ENCODE measurements at places on chromosomes 7 and 10. TPM values are rescaled to one million over a fixed set of nuclear protein-coding genes. Genes with fewer than 3 reads are reported as not detected.

The PHKG1 gene
- total RNA-seq, result not detected

The ABCC2 gene
- 0.39 TPM for total RNA-seq

The C10orf71 gene
- total RNA-seq, result not detected

The LRRN3 gene
- 0.16 TPM for total RNA-seq

The UPK3BL1 gene
- total RNA-seq, result 6.0 TPM

The CPVL gene
- 0.23 TPM for total RNA-seq

The TAC1 gene
- not detected for total RNA-seq

The TMEM248 gene
- 66.1 TPM for total RNA-seq

The TNPO3 gene
- 42.7 TPM for total RNA-seq

The PTPRN2 gene
- 0.04 TPM for total RNA-seq

The IGFBP1 gene
- not detected for total RNA-seq

The NEURL1 gene
- total RNA-seq, result 0.15 TPM

The CPN1 gene
- total RNA-seq, result not detected

The SPOCK2 gene
- 1.2 TPM for total RNA-seq

The AKR1C1 gene
- total RNA-seq, result 24.1 TPM

The ABCA13 gene
- 0.46 TPM for total RNA-seq

The CFAP69 gene
- 0.30 TPM for total RNA-seq

The PAX4 gene
- not detected for total RNA-seq

The OR2A12 gene
- not detected for total RNA-seq

The FEZF1 gene
- not detected for total RNA-seq

The PLEKHS1 gene
- not detected for total RNA-seq

The GATAD1 gene
- total RNA-seq, result 13.6 TPM

The PODXL gene
- under 0.01 TPM for total RNA-seq

Data from hair follicular keratinocyte (primary cell).